ENCODE measurements at places on chromosomes 4 and X. TPM values are rescaled to one million over a fixed set of nuclear protein-coding genes. Genes with fewer than 3 reads are reported as not detected.

ELF4 gene
- total RNA-seq, result 17.8 TPM

SMIM10 gene
- 11.4 TPM for total RNA-seq

CHST7 gene
- total RNA-seq, result 8.9 TPM

MAGEB2 gene
- total RNA-seq, result not detected

MAML3 gene
- total RNA-seq, result 1.8 TPM

MAGEA2B gene
- total RNA-seq, result not detected

SLC26A1 gene
- not detected for total RNA-seq

AADAT gene
- 8.5 TPM for total RNA-seq

SUPT20HL2 gene
- total RNA-seq, result not detected

SYP gene
- total RNA-seq, result 0.15 TPM

SULT1E1 gene
- total RNA-seq, result 4.6 TPM

GCNA gene
- total RNA-seq, result 0.17 TPM

DYNLT3 gene
- total RNA-seq, result 17.4 TPM

CTAG1A gene
- total RNA-seq, result not detected

CT55 gene
- total RNA-seq, result not detected

EDA2R gene
- 3.2 TPM for total RNA-seq

P2RY4 gene
- total RNA-seq, result 0.15 TPM

TRIM75 gene
- total RNA-seq, result not detected

ZMAT1 gene
- total RNA-seq, result not detected

ELK1 gene
- 33.6 TPM for total RNA-seq

STPG2 gene
- total RNA-seq, result not detected

TRMT10A gene
- total RNA-seq, result 5.2 TPM

TNMD gene
- total RNA-seq, result not detected

FOXP3 gene
- 0.15 TPM for total RNA-seq

TMPRSS11B gene
- not detected for total RNA-seq

COL4A6 gene
- 2.0 TPM for total RNA-seq

CHRDL1 gene
- 0.67 TPM for total RNA-seq

TCEAL7 gene
- total RNA-seq, result 44.2 TPM

ERAS gene
- total RNA-seq, result not detected

PAGE2B gene
- not detected for total RNA-seq

TRPC3 gene
- total RNA-seq, result 3.9 TPM

HSFX3 gene
- not detected for total RNA-seq

OSTC gene
- total RNA-seq, result 212 TPM

PFKFB1 gene
- 0.45 TPM for total RNA-seq

FANCB gene
- total RNA-seq, result 3.9 TPM

ZFYVE28 gene
- 2.8 TPM for total RNA-seq

Measured in bronchus fibroblast of lung (primary cell).